Progenitor cell of endocrine pancreas (in vitro differentiated cells): ENCODE measurements at places on chromosomes 3 and 15.

DNA sequence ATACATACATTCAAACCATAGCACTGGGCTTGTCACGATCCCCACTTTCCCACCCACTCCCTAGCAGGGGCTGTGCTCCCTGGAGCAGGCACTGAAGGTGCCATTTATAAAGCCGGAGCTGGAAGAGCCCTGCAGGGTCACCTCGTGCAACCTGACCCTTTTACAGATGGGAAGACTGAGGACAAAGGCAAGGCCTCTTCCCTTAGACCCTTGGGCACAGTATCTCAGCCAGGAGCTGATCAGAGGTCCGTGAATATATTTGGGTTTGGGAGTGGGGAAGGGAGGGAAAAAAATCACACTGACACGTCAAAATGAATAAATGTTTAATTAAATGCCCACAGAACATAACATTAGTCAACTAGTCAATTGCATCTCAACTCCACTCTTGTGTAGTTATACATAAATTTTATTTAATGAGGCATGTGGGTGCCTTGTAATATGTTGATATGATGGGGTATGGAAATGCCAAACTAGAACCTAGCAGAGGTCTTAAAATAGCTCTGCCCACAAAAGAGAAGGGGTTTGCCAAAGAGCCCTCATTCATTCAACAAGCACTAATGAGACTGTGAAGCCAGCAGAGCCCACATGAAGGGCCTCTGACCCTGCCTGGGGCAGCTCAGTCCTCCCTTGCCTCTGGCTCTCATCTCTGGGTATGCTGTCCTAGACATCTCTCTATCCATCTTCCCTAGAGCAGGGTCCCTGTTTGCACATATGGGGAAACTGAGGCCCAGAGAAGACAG is 119.4 kb downstream of the NUP210 start:
- DNase-seq = no peak

- DNase-seq = no peak
Measured at GRCh38 chr3:88221726-88222125, 72.0 kb downstream of the C3orf38 start.

DNA sequence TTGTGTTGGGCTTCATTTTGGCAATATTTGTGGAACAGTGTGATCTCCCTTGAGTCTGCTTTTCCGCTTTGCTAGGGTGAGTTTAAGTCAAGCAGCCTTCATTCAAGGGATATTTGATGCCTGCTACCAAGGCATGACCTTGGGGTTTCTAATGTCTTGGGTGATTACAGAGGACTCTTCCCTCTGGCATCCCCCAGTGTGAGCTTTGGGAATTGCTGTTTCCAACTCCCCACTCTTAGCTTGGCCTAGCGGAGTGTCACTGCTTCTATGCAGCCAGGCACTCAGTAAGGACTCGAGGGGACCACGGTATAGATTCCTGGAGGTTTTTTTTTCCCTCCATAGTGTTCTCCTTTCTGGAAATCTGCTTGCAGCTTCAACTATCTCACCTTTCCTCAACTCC is 21.1 kb downstream of the GCNT3 start:
- no peak for DNase-seq

DNA sequence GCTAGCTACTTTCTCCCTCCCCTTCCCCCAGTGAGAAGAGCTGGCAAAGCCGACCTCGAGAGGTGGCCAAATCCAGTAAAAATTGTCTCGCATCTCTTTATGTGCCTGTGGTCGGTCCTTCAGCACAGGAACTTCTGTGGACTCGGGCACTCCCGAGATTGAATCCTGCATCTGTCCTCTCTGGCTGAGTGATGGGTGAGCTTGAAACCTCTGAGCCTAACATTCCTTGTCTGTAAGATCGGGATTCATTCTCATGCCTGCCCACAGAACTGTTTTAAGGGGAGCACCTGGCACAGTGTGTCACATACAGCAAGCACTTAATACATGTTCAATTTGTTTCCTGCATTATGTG is 11.3 kb downstream of the CX3CR1 start:
- no peak for DNase-seq

GRCh38 chr15:40054605-40054854 is 15.5 kb upstream of the SRP14 start:
- no peak for DNase-seq

DNA sequence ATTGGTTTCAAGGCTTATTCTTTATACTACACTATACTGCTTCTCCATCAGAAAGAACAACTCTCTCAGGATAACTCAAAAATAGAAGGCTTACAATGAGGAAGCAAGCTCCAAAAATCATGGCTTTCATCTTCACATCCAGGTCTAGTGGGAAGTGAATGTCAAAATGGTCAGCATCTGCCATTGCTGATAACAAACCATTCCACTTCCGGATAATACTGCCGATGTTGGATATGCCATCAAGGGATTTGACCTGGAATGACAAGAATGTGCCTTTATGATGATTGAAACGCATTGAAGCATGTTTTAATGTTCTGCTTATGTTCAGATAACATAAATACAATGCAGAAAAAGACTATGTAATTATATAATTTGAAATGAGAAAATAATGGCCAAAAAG is 34.0 kb upstream of the PLOD2 start:
- no peak for DNase-seq

GRCh38 chr15:68209735-68210408 is 4.7 kb upstream of the CALML4 start:
- no peak for DNase-seq

GRCh38 chr3:59167756-59168155 is 117.9 kb upstream of the CFAP20DC start:
- DNase-seq = no peak

DNA sequence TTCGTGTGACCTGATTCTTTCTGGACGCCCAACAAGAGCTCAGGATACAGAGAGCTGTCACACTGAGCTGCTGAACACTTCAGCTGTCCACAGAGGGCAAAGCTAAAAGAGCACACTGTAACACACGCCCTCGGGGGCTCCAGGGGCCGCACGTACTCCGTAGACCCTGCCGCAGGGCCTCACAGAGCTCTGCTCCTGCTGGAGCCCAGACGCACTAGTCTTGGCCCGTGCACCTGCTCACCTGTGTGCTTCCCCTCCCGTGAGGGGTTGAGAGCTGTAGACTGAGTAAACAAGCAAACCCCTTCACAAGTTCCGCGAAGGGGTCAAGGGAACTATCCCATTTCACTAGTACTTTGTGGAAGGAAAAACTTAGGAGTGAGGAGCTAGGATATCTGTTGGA is 30.7 kb upstream of the TUSC7 start:
- no peak for DNase-seq

GRCh38 chr3:40128166-40128565 is 181.3 kb upstream of the EIF1B start:
- no peak for DNase-seq

DNA sequence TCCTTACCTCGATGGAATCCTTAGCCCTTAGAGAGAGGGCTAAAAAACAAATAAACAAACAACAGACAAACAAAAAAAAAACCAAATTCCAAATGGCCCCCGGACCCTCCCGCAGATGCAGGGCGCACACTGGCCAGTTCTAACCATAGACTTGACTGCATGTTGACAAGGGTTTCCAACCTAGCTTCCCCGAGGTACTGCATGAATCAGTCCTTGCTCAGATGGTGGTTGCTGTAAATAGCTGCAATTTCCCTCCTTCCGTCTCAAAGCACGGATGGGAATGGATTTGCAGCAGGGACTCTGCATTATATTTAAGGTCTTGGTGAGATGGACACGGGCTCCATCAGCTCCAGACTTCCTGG is 162.8 kb downstream of the CD47 start:
- DNase-seq = no peak

GRCh38 chr15:39016706-39017105 is 452.1 kb upstream of the RASGRP1 start:
- DNase-seq = no peak

DNA sequence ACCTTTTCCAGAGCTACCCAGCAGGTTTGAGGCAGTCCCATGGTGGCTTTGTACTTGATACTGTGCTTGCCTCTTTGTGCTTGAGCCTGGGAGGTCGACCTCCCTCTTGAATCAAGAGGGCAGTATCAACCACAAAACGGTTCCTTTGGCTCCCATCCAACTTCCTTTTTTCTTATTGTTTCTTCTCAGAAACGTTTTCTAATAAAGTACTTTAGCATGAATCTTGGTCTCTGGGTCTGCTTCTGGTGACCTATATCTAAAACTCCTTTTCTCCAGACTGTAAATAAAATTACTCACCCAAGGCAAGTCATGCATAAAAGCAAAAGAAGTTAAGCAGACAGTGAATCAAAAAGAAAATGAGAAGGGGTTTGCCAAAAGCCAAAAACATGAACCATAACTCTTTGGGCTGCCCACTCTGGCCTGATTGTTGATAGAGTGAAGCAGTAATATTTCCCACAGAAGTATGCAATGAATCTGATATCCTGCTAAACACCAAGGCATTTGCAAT is 112.2 kb upstream of the SLC4A7 start:
- no peak for DNase-seq
